ENCODE measurements at places on chromosomes 16 and 17. TPM values are rescaled to one million over a fixed set of nuclear protein-coding genes. Genes with fewer than 3 reads are reported as not detected.

- DNase-seq: no peak
These were observed 2.0 kb downstream of the CACNA1G start for GRCh38 chr17:50562242-50563091.

DNA sequence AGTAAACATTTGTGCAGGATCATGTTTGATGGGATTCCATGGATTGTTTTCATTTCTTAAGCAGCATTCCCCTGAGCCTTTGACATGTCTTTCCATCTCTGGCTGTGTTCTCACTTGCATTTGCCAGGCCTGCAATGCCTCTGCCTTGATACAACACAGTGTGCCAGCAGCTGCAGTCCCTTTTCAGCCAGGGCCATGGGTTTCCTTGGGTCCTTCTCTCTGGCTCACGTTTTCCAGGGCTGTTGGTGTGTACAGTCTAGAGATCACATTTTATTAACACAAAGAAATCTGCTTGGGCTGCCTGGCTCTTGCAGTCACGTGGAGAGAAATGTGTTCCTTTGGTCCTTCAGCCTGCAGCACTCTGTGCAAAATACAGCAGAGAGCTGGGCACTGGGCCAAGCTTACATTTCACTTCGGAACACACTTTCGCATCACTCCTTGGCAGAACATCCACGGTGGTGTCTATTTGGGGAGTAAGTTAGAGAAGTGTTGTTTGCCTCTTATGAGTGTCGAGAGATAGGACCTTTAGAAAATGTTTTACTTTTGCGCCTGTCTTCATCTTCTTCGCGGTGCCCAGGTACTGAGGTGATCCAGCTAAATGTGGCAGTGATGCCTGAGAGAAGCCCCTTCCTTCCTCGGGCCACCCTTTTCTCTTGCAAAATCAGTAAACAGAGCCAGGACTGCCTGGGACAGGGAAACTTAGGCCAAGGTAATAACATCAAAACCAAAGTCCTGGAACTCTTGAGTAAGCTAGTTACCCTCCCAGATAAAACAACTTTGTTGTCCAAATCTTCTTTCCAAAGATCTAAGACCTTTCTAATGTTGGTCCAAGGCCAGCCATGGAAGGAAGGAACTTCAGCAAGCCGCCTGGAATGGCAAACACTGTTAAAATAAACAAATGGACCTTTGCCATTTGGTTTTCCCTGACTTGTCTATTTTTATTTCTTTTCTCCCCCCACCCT, 20.9 kb downstream of the HLF start:
- DNase-seq: peak; percentile 93

DNA sequence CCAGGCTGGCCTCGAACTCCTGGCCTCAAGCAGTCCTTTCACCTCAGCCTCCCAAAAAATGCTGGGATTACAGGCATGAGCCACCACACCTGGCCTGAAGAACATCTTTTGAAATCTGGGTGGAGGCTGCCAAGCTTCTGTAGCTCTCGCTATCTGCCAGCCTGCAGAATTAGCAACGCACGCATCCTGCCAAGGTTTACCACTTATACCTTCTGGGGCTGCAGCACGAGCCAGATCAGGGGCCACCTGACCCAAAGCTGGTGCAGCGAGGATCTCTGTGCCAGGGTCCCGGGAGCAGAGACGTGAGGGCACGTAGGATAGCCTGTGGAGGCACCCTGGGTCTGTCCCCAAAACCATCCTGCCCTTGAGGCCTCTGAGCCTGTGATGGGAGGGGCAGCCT, 22.2 kb downstream of the SLC38A8 start:
- no peak for DNase-seq

DNA sequence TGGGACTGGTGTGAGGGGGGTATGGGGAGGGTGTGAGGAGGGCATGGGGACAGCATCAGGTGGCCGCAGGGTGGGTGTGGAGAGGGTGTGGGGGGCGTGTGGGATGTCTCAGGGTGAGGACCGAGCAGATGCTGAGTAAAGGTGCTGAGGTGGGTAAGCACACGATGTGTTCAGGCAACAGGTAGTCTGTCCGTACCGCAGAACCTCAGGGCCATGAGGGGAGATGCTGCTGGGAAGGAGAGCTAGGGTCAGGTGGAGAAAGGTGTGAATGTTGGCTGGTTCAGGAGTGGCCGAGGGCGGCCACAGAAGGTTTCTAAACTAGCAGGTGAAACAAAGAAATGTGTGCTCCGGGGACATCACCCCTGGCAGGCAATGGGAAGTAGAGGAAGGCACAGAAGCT, 80.0 kb upstream of the CDH5 start:
- peak; percentile 38 for DNase-seq

GRCh38 chr16:17777408-17777863, 306.7 kb upstream of the XYLT1 start:
- DNase-seq: no peak

The SLC47A1 gene
- 2.0 TPM for total RNA-seq

- no peak for DNase-seq
These were observed 134.2 kb downstream of the ABCC1 start for GRCh38 chr16:16083421-16084156.

The PITPNC1 gene
- total RNA-seq: 32.1 TPM

- no peak for DNase-seq
These were observed 299.3 kb upstream of the SALL1 start for GRCh38 chr16:51450376-51450775.

Measured in ureter (tissue), 1 donor.